ENCODE measurements at places on chromosomes 5 and 9. TPM values are rescaled to one million over a fixed set of nuclear protein-coding genes. Genes with fewer than 3 reads are reported as not detected.

The PTCD2 gene
- 9.8 TPM for polyA plus RNA-seq

- DNase-seq: no peak
Measured at GRCh38 chr5:7436521-7436920, 40.6 kb downstream of the ADCY2 start.

The PNPLA7 gene
- polyA plus RNA-seq: 0.26 TPM

The TRIM52 gene
- polyA plus RNA-seq: 8.7 TPM

DNA sequence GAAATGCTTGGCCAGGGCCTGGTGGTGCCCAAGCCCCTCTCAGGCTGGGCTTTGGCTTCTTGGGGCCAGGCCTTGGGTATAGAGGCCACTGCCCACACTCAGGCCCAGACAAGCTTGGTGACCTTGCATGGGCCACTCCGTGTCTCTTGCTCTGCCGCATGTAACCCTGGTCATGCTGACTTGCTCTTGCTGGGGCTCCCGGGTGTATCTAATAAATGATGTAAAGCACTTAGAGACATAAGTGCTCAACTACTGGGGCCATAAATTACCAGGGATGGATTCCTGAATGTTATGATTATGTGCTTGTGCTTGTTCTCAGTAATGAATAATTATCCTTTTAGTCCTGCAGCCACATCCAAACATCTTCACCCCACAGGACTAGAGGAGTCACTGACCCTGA, 54.0 kb downstream of the C5orf15 start:
- no peak for DNase-seq

GRCh38 chr9:24939109-24939850, 393.6 kb upstream of the IZUMO3 start:
- no peak for DNase-seq

- DNase-seq: no peak
Measured at GRCh38 chr5:87776785-87777184, 364.1 kb upstream of the CCNH start.

GRCh38 chr9:114059047-114059803, 18.9 kb downstream of the AMBP start:
- DNase-seq: no peak

GRCh38 chr9:105535920-105536668, 21.8 kb upstream of the FKTN start:
- no peak for DNase-seq

DNA sequence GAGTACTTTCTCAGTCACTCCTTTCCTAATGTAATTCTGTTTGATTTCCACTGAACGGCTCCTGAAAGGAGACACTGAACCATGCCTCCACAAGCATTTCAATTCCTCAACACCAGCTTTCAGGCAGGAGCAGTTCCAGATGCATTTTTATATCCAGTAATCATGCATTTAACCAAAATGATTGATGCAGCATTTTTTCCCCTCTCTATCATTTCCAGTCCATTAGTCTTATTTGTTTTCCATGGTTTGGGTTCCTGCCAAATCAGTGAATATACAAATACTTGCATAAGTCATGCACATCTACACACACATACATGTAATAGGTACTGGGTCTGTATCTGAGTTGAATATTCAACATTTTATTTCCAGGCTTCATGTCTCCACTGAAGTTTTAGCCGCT, 122.7 kb downstream of the GRIA1 start:
- no peak for DNase-seq

- no peak for DNase-seq
Measured at GRCh38 chr5:133295520-133295919, 243.7 kb downstream of the HSPA4 start.

The ANKDD1B gene
- 0.04 TPM for polyA plus RNA-seq

- no peak for DNase-seq
Measured at GRCh38 chr5:33324667-33325307, 116.0 kb upstream of the TARS1 start.

The PCDHGA9 gene
- 6.4 TPM for polyA plus RNA-seq

The LCN9 gene
- not detected for polyA plus RNA-seq

GRCh38 chr9:137679249-137679648, 60.4 kb downstream of the EHMT1 start:
- no peak for DNase-seq

GRCh38 chr9:104682642-104683041, 11.7 kb upstream of the OR13D1 start:
- DNase-seq: peak; percentile 4

The RANBP3L gene
- not detected for polyA plus RNA-seq

GRCh38 chr5:67058998-67059743, 137.4 kb downstream of the CD180 start:
- no peak for DNase-seq

DNA sequence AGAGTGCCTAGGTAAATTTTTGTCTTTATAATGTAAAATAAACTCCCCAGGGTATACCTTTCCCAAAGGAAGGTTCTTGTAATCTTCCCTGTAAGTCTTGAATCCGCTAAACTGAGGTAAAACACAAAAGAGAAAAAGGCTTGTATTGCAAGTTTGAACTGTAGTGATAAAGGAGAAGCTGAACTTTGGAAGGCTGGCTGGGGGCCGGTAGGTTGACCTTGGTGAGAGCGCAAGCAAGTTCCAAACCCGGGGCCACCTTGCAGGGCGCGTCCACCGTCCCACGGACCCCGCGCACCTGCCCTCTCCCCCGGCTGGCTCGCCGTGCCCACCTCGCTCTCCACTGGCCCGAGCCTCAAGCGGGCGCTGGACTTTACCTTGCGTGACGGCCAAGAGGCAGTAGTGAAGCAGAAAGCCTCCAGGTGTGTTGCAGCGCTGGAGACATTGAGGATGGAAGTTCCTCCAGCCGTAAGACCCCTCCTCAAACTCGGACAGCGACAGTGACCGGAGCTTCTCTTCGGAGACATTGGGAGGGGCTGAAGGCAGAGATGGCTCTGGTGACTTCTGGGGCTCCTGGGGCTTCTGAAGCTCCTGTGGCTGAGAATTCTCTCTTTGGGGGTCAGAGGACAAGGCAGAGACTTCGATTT, 428 bp downstream of the SLCO4C1 start:
- no peak for DNase-seq

The CCDC180 gene
- 0.65 TPM for polyA plus RNA-seq

DNA sequence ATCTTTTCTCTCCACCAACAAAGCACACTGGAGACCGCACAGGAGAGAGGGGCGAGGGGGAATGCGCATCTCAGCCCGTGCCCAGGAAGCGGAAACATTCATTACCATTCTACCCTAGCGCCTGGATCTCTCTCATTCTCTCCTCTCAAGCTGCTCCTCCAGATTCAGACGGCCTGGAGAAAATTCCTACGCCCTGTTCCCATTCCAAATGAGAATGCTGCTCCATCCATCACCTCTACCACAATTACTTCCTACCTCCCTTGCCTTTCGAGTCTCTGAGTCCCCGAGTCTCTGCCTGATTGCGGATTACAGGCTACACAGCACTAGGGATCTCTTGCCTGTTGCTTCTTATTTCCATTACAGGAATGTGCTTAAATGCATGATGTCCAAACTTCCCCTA, 6.7 kb downstream of the DDX31 start:
- no peak for DNase-seq

The KIF24 gene
- polyA plus RNA-seq: 0.62 TPM

DNA sequence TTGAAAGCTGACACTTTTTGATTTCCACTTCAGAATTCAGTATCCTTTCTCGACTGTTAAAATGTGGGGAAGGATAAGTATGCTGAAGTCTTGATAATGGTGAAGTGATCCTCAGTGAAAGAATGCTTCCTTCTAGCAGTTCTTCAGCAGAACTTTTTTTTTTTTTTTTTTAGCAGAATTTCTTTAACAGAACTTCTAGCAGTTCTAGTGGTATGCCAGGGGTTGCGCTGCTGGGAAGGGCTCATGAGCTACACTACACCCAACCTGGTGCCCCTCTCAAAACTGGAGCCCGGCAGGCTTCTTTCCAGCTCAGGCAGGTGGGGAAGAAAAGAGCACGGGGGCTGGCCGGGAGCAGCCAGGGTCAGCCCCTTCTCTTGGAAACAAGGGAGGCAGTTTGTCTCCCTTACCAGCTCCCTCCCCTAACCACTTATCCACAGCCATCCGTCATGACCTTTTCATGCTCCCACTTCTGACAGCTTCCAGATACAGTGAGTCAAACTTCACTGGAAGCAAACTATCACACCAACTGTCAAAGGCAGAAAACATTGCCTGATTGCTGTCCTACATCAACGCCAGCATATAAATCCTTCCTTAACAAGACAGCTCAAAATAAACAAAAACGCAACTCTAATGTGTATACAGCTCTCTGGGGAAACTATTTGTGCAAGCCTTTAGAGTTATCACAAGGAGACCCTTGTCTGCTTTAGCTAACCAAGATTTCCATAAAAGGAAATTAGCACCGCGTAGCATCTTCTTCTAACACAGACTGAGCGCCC, 211.5 kb downstream of the GAPVD1 start:
- DNase-seq: peak; percentile 49

DNA sequence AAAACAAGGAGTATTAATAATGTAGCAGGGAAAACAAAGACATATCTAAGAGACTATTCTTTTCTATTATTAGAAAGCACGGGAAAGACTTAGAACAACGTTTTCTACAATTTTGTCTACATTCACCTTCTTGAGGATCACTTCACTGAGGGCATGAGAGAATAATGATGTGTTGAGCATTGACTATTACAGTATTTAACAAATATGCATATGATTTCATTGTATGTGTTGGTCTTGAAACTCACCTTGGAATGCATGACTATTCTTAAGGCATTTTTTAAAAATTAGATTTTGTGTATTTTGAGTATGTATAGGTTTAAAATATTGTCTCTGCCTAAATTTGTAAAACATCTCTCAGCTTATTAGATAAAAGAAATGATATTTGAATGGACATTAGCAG, 1.2 kb downstream of the FSD1L start:
- DNase-seq: no peak

DNA sequence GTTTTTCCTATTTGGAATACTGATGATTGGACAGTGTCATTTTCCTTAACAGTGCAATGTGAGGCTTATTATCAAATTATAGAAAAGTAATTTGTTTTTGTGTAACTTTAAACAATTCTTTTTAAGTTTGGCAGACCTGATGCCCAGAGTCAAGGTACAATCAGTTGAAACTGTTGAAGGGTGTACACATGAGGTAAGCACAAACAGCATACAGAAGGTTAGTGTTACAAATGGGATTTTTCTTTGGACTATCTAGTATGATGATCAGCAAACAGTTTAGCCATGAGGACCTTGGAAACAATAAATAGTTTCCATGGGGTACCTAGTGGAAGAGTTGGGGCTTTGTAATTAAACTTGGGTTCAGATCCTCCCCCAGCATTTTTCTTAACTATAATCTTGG, 16.2 kb downstream of the MTREX start:
- DNase-seq: no peak

- no peak for DNase-seq
Measured at GRCh38 chr9:20001058-20001457, 212.2 kb upstream of the SLC24A2 start.

- no peak for DNase-seq
Measured at GRCh38 chr9:76396597-76396996, 2.4 kb upstream of the RFK start.

All from AG04450 (cell line).